ENCODE measurements at places on chromosomes 3 and 15.

DNA sequence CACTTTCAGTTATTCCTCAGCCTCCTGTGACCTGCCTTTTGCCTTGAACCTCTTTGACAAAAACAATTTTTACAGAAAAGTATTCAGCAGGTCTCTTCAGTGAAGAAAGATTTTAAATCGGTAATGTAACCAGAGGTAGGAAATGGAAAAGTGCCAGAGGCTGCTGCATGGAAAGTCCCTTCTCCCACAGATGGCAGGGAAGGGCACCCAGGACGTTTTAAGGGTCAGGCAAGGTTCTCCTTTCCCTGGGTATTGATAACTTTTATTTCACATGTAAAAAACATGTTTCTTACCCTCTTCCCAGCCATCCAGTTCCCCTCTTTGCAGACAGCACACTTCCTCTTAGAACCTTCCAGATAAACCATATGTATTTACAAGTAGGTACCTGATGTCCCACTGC, 185.6 kb downstream of the OR4M2 start:
- DNase-seq, result no peak

GRCh38 chr15:79831604-79832003, 65.2 kb downstream of the MTHFS start:
- DNase-seq, result no peak

DNA sequence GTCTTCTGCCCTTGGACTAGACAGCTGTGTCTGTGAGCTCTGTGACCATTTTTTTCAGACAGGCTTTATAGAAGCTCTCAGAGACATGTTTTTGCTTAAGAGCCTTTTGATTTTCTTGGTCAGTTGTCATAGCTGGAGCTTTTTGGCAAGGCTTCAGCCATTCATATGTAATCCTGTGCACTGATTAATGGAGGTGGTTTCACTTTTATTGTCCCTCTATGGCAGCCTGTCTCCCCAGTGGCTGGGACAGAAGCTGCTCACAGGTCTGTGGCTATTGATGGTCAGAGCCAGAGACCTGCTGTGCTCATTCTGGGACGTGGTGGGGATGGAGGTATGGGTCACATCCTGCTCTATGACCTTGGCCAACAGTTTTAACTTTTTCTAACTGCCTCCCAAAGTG, 226.6 kb upstream of the LRRFIP2 start:
- DNase-seq, result no peak

- no peak for DNase-seq
Measured at GRCh38 chr3:151142929-151143328, 57.5 kb downstream of the MED12L start.

DNA sequence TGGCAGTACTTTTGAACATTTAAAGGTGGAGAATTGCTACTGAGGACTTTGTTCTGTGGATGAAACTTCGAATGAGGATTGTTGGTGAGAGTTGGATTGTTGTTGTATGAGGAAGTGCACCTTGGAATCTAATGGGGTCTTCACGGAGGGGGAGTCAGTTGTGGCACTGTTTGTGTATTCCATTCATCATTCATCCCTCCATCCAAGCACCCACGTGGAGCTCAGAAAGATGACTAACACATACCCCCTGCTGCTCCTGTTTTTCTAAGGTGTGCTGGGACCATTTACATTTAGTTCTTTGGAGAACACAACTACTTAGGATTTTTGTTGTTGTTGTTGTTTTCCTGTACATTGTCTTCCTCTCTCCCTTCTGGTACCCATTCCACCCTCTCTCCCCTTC, 122.6 kb downstream of the IGF1R start:
- no peak for DNase-seq

- no peak for DNase-seq
Measured at GRCh38 chr3:129507181-129507831, 21.1 kb upstream of the RHO start.

- no peak for DNase-seq
Measured at GRCh38 chr3:112685420-112685819, 44.5 kb upstream of the CCDC80 start.

DNA sequence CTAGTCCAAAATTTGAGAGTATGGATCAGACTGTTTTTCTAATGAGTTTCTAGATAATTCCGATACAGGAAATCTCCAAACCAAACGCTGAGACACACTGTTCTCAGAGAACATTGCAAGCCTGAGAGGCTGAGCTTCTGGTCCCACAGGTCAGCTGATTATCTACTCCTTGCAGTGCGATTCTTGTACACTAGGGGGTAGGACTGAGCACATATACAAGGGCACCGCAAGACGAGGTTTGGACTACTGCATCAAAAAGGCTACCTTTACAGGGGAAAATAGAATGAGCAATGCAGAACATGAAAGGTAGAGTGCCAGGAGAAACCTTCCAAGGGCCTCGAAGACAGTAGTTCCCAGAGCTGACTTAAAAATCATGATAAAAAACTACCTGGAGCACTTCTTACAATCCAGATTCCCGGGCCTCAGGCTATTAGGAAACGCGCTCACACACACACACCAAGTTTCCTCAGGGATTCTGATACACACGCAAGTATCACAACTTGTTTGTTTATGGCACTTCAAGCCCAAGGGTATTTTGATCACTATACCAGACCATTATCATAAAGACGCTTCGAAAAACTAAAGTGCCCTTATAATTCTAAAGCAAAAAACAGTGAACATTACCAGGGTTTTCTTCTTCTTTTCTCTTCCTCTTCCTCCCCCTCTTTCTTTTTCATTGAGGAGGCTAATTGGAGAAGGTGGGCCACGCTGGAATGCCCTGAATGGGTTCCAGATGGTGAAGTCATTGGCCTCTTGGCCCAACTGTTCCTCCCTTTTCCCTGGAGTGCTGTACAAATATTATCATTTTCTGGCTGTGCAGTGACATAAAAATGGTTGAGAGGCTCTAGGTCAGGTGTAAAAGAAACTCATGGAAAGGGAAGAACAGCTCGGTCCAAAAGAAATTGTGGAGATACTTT, 61.8 kb downstream of the SLC12A8 start:
- peak; percentile 82 for DNase-seq

DNA sequence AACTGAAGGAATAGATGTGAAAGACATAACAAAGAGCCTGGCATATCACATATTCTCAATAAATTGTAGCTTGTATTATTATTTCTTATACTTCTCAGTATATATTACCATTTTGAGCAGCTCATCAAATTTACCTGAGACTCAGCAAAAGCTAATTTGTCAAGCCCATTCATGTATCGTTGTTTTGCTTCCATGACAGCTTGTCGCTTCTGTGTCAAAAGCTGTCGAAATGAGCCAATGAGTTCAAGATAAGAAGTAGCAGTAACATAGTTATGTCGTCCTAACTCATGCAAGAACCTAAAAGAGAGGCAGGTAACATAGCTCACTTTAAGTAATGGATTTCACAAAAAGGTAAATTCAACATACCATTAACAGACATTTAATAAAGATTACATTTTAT, 93.8 kb upstream of the ASB14 start:
- no peak for DNase-seq

- no peak for DNase-seq
Measured at GRCh38 chr15:35379972-35380371, 166.0 kb downstream of the DPH6 start.

DNA sequence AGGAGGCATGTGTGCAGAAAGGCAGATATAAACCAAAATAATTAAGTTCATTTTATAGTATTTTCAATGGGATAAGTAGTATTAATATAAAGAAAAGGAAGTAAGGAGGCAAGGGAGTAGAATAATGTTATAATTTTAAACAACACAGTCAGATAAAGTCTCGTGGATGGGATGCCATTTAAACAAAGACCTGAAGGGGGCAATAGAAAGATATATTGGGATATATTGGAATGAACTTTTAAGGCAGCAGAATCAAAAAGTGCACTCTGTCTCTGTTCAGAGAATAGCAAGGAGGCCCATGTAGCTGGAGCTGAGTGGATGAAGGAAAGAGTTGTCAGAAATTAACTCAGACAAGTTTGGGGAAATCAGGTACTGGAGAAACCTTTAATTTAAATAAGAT, 158.7 kb downstream of the CGGBP1 start:
- peak; percentile 13 for DNase-seq

GRCh38 chr15:35098737-35099136, 13.6 kb upstream of the NANOGP8 start:
- no peak for DNase-seq

DNA sequence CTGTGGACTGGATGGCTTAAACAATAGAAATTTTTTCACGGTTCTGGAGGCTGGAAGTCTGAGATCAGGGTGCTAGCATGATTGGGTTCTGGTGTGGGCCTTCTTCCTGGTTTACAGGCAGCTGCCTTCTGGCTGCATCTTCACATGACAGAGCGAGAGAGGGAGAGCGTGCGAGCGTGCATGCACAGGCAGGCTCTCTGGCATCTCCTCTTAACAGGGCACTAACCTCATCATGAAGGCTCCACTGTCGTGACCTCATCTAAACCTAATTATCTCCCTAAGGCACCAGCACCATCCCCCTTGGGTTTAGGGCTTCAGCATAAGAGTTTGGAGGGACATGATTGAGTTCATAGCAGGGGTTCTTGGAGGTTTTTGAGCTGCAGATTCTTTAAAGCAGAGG, 292.0 kb upstream of the C2CD4B start:
- no peak for DNase-seq

- no peak for DNase-seq
Measured at GRCh38 chr3:170725285-170725731, 139.4 kb upstream of the SLC7A14 start.

GRCh38 chr3:120796976-120797375, 54.4 kb downstream of the GTF2E1 start:
- no peak for DNase-seq

DNA sequence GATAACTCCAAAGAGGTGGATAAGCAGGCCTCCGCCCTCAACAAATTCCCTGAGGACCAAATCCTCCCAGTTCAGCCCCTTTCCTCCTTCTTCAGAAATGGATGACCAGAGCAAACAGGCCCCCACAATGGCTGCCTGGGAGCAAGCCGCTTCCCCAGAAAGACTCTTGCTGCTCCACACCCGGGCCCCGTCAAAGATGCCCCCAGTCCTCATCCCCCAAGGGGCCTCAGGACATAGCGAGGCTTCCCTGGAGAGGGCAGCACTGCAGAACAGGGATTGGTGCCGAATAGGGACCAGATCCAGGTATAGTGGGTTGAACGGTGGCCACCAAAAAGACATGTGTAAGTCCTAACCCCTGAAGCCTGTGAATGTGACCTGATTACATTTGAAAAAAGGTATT, 502.3 kb downstream of the SHQ1 start:
- no peak for DNase-seq

DNA sequence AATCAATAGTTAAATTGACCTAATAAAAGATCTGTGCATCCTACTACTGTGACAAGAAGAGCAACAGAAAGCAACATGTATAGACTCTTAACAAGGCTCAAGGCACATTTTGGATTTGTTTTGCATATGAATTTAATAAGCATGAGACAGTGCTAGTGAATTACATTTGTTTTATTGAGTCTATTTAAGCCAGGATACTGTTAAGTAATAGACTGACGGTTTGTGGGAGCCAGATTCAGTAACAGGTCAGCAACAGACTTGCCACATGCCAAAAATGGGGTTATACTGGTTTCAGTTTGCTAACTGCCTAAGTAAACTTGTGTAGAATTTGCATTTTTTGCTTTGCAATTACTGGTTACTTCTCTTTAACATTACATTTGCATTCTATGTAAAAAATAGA, 54.0 kb downstream of the MBNL1 start:
- DNase-seq, result peak; percentile 57

DNA sequence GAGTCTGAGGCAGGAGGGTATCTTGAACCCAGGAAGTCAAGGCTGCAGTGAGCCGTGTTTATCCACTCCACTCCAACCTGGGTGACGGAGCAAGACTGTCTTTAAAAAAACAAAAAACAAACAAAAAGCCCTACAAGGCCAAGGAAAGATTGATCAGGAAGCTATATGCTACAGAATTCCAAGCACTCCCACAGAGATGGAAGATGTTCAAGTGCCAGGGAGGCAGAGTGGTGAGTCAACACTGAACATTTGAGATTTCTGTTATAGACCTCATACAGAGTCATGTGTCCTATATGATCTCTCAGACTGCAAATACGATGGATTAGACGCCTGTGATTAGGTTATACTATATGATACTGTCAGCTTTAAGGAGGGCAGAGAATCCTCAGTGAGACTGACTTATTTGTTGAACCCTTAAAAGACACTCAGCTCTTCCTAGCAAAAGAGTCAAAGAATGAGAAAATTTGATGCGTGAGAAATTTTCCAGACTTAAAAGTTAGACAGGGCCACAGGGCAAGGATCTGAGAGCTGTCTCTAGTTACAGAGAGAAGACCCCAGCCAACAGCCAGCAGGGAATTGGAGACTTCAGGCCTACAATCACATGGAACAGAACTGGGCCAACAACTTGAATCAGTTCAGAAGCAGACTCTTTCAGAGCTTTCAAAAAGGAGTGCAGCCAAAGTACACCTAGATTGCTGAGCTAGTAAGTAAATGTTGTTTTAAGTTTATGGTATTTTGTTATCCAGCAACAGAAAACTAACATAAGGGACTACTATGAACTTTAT, 107.6 kb downstream of the PIK3CB start:
- DNase-seq, result no peak

DNA sequence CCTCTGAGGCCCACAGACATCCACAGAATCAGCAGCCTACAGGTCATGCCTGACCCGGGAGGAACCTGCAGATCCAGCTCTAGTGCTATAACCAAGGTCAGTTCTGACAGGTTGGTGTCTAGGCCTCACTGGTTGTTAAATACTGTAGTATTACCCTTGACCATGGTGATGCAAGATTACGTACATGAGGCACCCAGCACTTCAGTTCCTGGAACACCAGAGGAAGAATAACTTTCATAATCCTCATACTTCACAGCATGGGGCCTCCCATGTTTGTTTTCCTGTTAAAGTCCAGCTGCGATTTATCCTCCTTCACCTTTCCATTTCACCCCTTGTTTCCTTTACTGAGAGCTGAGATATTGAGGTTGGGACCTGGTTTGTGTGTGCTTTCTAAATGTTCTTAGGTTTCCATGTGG, 34.4 kb upstream of the GLCE start:
- no peak for DNase-seq

DNA sequence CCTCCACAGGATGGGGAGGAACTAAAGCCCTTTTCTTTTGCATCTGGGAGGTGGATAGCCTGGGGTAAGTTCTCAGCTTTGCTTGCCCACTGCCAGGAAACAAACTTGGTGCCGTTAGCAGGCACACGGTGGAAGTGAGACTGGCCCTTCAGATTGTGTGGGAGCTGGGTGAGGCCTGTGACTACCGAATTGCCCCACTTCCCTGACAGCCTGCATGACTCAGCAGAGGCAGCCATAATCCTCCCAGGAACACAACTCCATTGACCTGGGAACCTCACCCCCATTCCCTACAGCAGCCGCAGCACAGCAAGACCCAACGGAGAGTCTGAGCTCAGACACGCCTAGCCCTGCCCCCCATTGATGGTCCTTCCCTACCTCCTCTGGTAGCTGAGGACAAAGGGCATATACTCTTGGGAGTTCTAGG, 282.6 kb downstream of the KLF13 start:
- DNase-seq, result no peak

DNA sequence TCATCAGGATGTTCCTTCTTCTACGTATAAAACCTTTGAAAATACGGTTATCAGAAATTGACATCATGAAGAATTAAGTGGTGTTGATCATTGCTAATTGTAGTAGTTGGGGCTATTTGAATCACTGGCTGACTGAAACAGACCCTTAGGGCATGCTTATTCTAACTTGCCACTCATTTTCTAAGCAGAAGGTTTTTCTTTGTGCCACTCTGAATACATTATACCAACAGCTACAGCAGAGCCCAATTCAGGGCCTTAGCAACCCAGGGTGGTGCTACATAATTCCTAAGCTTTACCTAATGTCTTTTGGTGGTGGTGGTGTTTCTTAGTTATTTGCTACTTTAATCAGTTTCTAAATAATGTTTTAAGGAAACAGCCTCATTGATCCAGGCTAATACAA, 524.2 kb downstream of the NLGN1 start:
- DNase-seq, result no peak

- DNase-seq, result no peak
Measured at GRCh38 chr3:127445581-127446343, 144.8 kb downstream of the TPRA1 start.

GRCh38 chr3:100516838-100517237, 24.4 kb downstream of the TMEM45A start:
- no peak for DNase-seq

All from NAMALWA (cell line).